Nucleus accumbens (tissue), 56 donors: ENCODE measurements at places on chromosomes 6 and 20.

- DNase-seq = no peak
Measured at GRCh38 chr20:18637224-18637623, 49.4 kb downstream of the DTD1 start.

DNA sequence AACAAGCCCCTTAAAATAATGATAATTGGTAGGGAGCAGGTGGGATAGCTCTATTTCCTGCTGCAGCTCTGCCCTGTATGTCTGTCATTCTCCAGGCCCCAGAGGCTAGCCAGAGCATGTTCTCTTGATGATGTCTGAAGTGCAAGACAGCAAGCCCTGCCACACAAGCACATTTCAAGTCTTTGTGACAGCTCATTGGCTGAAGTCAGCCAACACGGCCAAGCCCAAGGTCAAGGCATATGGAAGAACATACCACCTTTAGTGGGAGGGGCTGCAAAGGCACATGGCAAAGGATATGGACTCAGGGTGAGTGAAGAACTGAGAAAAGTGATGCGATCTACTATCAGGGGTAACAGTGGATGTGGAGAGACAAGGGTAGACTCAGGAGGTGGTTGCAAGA, 116.1 kb downstream of the PRND start:
- DNase-seq = no peak

- DNase-seq = no peak
Measured at GRCh38 chr20:57743450-57744095, 33.8 kb upstream of the PMEPA1 start.

GRCh38 chr6:119677384-119677783, 327.8 kb upstream of the MAN1A1 start:
- DNase-seq = no peak

- DNase-seq = peak; percentile 39
Measured at GRCh38 chr6:134063966-134064445, 11.6 kb upstream of the SLC2A12 start.

- DNase-seq = no peak
Measured at GRCh38 chr20:6070829-6071695, 17.2 kb upstream of the LRRN4 start.

- no peak for DNase-seq
Measured at GRCh38 chr20:14866841-14867514, 529.6 kb upstream of the FLRT3 start.

GRCh38 chr6:79607000-79607399, 24.1 kb upstream of the SH3BGRL2 start:
- no peak for DNase-seq

DNA sequence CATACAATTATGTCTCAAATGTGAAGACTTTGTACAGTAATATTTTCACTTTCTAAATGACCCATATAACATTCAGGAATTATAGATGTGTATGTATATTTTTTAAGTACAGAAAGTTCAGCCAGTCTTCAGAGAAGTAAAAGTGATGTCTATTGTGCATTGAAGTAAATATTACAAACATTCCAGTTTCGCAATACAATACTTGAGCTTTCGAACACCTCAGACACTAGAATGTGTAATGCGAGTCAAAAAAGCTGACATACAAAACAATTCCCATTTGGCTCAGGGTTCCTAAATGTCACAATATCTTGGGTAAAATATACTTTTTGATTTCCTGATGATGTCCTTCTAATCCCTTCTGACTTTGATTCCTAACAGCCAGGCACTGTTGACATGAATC, 101.4 kb downstream of the ZNF217 start:
- DNase-seq = no peak

DNA sequence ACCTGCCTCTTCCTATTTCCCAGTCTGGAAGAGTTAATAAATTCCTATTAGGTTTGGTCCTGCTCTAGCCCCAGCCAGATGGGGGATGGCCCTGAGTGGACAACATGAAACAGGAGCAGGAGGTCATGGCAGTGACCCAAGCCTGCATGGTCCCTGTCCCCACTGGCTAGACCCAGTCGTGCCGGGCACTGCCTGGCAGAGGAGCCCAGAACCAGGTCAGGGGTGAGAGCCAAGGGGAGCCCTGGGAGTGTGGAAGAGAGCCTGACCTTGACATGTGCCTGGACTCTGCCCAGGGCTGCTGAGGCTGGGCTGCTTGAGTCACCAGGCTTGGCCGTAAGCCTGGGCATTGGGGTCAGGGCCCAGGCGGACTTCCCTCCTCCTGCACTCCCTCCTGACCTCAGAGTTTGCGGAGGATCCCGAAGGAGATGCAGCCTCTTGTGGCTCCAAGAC, 3.6 kb downstream of the AVP start:
- DNase-seq = no peak

- no peak for DNase-seq
Measured at GRCh38 chr20:51643390-51643789, 100.9 kb upstream of the NFATC2 start.

DNA sequence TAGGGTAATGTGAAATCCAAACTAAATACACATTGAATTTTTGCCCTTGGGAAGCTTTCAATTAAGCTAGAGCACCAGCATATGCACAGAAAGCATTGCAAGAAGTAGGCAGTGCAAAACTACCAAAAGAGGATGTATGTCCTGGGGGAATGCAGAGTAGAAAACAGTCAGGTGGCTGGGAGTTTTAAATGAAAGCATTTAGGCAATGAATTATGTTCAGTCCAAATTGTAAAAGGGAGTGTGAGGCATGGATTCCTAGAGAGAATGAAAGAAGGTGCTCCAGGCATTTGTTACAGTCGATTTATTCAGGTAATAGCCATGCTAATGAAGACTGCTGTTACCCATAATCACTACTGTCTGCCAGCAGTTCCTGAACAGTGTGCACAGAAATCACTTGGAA, 604.1 kb upstream of the POU3F2 start:
- DNase-seq = no peak

DNA sequence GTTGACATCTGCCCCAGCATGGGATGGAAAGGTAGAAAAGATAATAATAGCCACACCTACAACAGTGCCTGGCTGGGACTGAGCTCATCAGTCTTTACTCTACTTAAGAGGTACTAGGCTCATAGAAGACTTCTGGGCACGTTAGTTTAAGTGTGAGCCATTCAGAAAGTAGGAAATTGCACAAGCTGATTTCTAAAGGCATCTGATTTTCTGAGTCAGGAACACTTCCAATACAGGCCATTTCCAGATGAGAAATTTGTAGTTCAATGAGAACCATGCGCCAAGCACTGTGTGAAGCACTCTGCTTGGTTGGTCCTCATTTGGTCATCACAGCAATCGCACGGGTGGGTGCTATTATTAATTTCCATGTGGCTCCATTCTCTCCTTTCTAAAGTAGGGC, 42.3 kb downstream of the MOCS1 start:
- DNase-seq = no peak

- no peak for DNase-seq
Measured at GRCh38 chr6:137332637-137333280, 113.6 kb upstream of the IFNGR1 start.
